Naive thymus-derived CD8-positive, alpha-beta T cell (primary cell): ENCODE measurements at places on chromosomes 7 and 10.

DNA sequence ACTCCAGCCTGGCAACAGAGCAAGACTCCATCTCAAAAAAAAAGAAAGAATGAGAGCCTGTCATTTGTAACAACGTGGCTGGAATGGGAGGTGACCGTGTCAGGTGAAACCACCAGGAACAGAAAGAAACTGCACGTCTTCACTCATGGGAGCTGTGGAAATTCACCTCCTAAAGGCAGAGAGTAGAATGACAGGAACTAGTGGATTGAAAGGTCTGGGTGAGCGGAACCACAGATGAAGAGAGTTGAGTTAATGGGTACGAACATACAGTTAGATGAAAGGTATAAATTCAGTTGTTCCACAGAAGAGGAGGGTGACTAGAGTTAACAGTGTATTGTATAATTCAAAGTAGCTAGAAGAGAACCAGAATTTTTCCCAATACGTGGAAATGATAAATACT is 78.6 kb downstream of the MAD1L1 start:
- DNase-seq = no peak

DNA sequence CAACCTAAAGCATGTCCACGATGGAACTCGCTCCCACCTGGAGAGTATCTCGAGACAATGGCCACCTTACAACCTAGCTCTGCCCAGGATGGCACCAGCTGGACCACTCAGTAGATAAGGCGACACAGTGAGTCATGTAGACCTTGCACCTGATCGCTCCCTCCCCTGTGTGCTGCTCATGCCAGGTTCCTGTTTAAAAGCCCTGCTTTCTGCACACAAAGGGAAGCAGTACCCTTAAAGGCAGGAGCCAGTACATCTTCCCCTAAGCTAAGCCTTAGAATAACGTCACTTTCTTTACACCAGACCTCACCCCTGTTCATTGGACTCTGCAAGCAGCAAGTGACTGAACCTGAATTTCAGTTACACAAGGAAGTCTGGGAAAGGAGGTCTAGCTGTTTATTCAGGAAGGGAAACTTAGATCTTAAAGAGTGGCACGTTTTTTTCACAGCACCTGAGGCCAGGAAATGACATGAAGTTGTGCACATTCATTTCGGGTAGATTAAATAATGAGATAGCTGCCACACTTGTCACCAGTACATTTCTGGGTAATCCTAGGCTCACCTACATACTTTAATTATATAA is 117.9 kb downstream of the MTPAP start:
- DNase-seq = no peak

DNA sequence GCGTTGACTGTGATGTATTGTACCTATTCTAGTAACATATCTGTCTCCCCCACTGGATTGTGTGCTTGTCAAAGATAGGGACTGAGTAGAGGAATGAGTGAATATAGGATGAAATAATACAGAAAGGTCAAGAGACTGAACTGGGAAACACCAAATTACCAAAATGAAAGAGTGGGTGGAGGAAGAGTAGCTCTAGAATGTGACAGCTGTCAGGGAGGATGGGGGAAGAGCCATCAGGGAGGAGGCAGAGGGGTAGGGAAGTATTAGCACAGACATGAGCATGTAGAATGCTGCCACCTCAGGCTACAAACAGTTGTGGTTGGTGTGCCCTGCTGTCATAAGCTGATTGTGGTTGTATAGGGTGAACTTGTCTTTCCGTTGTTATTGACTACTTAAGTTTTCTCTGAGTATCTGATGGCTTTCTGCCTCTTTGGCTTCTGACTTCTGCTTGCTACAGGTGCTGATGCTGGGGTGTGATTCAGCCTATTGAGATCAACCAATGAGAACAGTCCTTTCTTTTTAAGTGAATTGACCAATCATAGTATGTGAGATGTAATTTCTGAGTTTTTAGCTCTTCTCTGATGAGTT is 5.6 kb downstream of the CCSER2 start:
- peak; percentile 80 for DNase-seq

DNA sequence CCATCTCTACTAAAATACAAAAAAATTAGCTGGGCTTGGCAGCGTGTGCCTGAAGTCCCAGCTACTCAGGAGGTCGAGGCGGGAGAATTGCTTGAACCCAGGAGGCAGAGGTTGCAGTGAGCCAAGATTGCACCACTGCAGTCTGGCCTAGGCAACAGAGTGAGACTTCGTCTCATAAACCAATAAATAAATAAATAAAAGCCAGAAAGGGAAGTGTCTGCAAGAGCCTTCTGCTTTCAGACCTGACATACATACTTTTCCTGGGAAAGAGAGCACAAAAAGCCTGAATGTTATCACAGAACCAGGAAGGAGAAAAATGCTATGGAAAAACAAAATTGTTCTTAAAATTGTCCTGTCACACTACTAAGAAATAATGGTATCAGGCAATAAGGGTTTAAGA is 4.1 kb upstream of the KIF5B start:
- DNase-seq = no peak

- no peak for DNase-seq
These were observed 15.3 kb downstream of the SLC25A13 start for GRCh38 chr7:96306385-96307125.

DNA sequence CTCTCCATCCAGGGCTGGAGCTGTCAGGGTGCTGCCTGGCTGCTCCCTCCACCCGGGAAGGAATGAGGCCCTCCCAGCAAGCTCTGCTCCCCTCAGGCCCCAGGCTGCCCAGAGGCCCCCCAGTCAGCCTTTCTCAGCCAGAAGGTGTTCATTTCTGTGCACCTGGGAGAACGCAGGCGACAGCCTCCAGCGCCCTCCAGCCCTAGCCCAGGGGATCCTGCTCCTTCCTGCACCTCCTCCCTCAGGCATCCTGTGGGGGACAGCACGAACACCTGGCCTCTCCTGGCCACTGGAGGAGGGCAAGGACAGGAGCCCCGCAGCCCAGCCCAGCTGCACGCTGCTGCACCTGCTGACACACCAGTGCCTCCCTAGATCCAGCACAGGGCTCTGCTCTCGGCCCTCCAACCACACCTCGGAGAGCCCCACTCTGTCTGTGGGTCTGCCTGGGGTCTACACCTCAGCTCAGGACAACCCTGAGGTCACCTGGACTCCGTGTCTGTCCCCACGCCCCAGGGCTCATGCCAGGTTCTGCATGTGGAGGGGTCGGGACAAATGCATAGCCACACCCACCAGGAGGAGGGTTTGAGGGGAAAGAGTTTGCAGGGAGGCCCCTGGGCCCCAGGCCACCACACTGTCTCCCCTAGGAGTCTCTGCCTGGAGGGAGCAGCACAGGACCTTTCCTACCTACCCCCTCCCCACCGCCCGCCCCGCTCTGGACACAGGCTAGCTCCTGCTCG is 7.4 kb upstream of the PWWP2B start:
- DNase-seq = peak; percentile 59

DNA sequence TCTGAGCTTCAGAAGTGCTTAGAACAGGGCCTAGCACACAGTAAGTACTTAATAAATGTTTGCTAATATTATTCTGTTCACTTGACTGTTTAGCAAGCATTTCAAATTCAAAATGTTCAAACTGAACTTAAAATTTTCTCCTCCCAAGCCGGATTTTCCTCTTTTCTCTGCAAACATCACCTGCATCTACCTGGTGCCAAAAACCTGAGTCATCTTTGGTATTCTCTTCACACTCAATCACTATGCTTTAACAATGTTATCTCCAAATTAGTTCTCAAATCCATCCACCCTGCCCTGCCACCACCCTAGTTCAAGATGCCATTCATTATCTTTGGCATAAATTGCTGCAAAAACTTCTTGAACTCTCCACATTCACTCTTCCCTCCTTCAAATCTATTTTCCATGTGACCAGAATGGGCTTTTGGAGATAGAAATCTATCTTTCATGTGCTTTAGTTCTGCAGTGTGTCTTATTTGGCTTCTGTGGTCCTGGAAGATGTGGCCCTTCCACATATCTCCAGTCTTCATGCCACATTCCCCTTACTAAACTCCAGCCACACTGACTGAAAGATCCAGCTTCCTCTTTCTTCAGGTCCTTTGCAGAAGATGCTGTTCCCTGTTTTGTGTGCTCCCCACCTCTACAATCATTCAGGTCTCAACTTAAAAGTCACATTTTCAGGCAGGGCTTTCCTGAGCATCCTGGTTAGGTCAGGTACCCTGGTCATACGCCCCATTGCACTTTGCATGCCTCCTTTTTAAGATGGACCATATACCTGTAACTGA is 2.0 kb downstream of the GGCT start:
- DNase-seq = no peak

DNA sequence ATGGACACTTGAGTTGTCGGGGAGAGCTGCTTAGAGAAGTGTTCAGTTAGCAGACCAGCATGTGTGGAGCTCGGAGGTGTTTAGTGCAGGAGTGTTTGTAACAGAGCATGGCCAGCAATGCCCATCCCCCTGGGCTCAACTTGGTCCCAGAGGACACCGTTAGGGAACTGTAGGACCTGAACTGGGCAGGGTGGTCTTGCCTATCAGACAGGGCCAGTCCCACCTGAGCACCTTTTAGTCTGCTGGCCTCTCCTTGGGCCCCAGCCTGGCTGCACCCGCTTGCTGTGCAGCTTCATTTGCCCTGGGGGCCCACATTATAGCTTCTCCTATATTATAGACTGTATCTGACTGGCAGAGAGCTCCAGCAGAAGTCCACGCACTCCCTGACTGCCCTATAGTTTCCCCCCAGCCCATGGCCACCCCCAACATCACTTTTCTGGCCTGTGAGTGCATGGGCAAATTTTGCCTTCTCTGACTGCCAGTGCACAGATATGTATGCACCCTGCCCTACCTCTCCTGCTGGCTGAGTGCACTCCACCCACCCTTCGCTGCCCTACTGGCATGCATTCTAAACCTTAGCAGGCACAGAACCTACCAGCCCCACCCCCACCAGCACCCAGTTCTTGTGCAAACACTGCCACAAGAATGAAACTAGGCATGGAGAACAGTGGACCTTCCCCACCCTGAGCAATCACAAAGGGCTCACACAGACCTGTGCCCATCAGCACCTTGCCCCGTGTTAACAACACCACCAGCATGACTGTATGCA is 1030.6 kb upstream of the GHITM start:
- no peak for DNase-seq
